ENCODE measurements at places on chromosomes 6 and 20.

- H3K4me3 ChIP-seq: no peak overlapping the region
- DNase-seq: no peak
- no peaks in the 10 kb centered on the region for H3K27me3 ChIP-seq
- no peaks in the 10 kb centered on the region for H3K4me1 ChIP-seq
- H3K27ac ChIP-seq: no peak overlapping the region
These were observed 216.7 kb upstream of the ARID1B start for GRCh38 chr6:156560476-156560875.

GRCh38 chr6:13445005-13445743, 42.2 kb downstream of the GFOD1 start:
- no peak overlapping the region for H3K4me3 ChIP-seq
- no peak for DNase-seq
- H3K4me1 ChIP-seq: peaks cover 6% of the 10 kb centered on the region
- no peaks in the 10 kb centered on the region for H3K27me3 ChIP-seq
- no peak overlapping the region for H3K27ac ChIP-seq

- DNase-seq: no peak
- no peaks in the 10 kb centered on the region for H3K27me3 ChIP-seq
- H3K4me1 ChIP-seq: no peaks in the 10 kb centered on the region
- no peak overlapping the region for H3K4me3 ChIP-seq
These were observed 97.5 kb upstream of the ZBTB24 start for GRCh38 chr6:109580519-109580918.

- no peak overlapping the region for H3K27ac ChIP-seq
- no peaks in the 10 kb centered on the region for H3K4me1 ChIP-seq
- H3K36me3 ChIP-seq: no peaks in the 10 kb centered on the region
These were observed 158.3 kb downstream of the SYCP2 start for GRCh38 chr20:59774921-59775686.

GRCh38 chr6:30690403-30691207, at the start of gene NRM:
Gene NRM, minus strand, starts transcription at chr6:30690984. Its CDS starts 10 bp downstream, at chr6:30690974.
- peak within 1 kb of the TSS; percentile 88 for H3K4me3 ChIP-seq
- H3K27ac ChIP-seq: no peak within 1 kb of the TSS
- no peaks in the 10 kb centered on the region for H3K27me3 ChIP-seq
- DNase-seq: peak; percentile 75
- peaks cover 25% of the 10 kb centered on the region for H3K4me1 ChIP-seq

DNA sequence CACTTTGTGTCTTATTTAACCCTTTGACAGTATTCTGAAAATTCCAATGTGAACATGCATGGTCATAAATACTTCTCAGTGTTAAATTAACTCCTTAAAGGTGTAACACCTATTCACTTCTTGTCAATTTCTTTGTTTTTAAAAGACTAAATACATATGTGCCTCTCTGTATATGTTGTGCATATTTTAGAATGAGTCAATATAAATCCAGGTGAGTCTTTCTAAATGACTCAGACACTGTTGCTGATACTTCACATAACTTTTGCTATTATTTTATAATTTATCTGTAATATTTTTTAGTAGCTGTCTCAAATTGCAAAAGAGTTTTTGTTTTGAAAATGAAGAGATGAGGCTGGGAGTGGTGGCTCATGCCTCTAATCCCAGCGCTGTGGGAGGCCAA, 36.0 kb downstream of the TIAM2 start:
- no peaks in the 10 kb centered on the region for H3K36me3 ChIP-seq
- H3K4me1 ChIP-seq: no peaks in the 10 kb centered on the region
- H3K4me3 ChIP-seq: no peak overlapping the region
- no peaks in the 10 kb centered on the region for H3K27me3 ChIP-seq

DNA sequence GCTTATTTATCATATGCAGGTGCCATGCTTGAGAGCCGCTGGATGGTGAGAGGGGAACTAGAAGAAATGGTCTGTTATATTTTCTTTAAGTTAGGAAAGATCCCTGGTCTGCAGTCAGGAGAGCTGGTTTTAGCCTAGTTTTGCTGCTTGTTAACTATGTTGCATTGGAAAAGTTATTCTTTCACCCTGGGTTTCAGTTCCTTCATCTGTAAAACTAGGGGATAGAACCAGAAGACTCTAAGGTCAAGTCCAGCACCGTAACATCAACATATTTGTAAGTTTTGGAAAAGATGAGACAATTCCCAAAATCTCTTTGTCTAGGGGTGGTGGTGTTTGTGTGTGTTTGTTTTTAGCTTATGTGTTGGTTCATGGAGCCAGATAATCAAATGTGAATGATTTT, 304.0 kb downstream of the QKI start:
- H3K27ac ChIP-seq: no peak overlapping the region
- H3K27me3 ChIP-seq: no peaks in the 10 kb centered on the region
- no peak for DNase-seq
- no peak overlapping the region for H3K4me3 ChIP-seq
- 0 out of 2 replicates have a peak, but pooled peaks cover 4% of the 10 kb centered on the region for H3K4me1 ChIP-seq

GRCh38 chr6:97969065-97969464, 686.0 kb upstream of the MMS22L start:
- no peaks in the 10 kb centered on the region for H3K27me3 ChIP-seq
- H3K36me3 ChIP-seq: no peaks in the 10 kb centered on the region
- no peak overlapping the region for H3K4me3 ChIP-seq

- no peaks in the 10 kb centered on the region for H3K4me1 ChIP-seq
- no peak overlapping the region for H3K4me3 ChIP-seq
- no peaks in the 10 kb centered on the region for H3K27me3 ChIP-seq
- DNase-seq: no peak
These were observed 116.6 kb downstream of the MRPL14 start for GRCh38 chr6:44010411-44011349.

GRCh38 chr6:157459327-157459726, 78.3 kb downstream of the ZDHHC14 start:
- no peak for DNase-seq
- no peaks in the 10 kb centered on the region for H3K4me1 ChIP-seq
- H3K4me3 ChIP-seq: no peak overlapping the region
- no peak overlapping the region for H3K27ac ChIP-seq
- H3K27me3 ChIP-seq: no peaks in the 10 kb centered on the region
- no peaks in the 10 kb centered on the region for H3K36me3 ChIP-seq
